ENCODE measurements at places on chromosomes 3 and 15. TPM values are rescaled to one million over a fixed set of nuclear protein-coding genes. Genes with fewer than 3 reads are reported as not detected.

The ZNF717 gene
- 13.7 TPM for total RNA-seq

The FAM107A gene
- total RNA-seq, result not detected

The KLHL40 gene
- not detected for total RNA-seq

The TMA7 gene
- 233 TPM for total RNA-seq

The INKA1 gene
- 1.8 TPM for total RNA-seq

DNA sequence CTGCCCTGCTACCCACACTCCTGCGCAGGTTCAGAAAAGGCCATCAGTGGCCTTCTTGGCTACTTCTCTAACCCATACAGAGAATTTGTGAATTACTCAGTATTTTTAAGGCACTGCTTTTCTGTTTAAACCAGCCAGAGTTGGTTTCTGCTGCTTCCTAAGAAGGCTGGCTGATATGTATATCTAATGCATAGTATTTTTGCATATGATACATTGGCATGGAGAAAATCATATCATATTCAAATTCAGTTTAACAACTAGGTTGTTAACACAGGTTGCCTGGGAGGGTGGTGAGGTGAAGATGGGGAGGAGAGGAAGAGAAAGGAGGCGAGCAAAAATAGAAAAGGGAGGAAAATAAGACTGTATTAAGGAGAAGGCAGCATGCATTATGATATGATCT lies 132.8 kb upstream of the ADPGK start:
- H3K4me3 ChIP-seq, result no peak overlapping the region
- H3K36me3 ChIP-seq, result no peaks in the 10 kb centered on the region
- H3K4me1 ChIP-seq, result no peaks in the 10 kb centered on the region

- H3K4me3 ChIP-seq, result no peak overlapping the region
- H3K27me3 ChIP-seq, result no peaks in the 10 kb centered on the region
- DNase-seq, result no peak
- no peaks in the 10 kb centered on the region for H3K4me1 ChIP-seq
- H3K36me3 ChIP-seq, result no peaks in the 10 kb centered on the region
Measured at GRCh38 chr3:34782871-34783270, 856.5 kb upstream of the ARPP21 start.

DNA sequence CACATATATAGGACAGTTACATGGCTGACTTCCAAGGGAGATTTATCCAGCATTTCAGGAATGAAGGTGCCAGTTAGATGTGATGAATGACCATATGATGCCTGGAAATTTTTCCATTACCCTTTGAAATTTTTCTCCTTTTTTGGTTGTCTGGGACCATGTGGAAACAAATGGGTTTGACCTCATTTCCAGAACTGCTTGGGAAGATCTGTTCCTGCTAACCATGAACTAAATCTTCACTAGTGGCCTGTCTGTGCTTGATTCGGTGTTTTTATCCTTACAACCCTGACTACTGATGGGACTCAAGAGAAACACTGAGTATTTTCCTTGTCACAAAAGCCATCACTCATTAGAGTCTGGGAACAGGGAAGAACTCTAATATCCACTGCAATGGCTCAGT lies 409.4 kb downstream of the PDCD6IP start:
- DNase-seq, result no peak
- no peaks in the 10 kb centered on the region for H3K4me1 ChIP-seq
- no peaks in the 10 kb centered on the region for H3K36me3 ChIP-seq
- no peaks in the 10 kb centered on the region for H3K27me3 ChIP-seq
- no peak overlapping the region for H3K27ac ChIP-seq
- H3K4me3 ChIP-seq, result no peak overlapping the region

DNA sequence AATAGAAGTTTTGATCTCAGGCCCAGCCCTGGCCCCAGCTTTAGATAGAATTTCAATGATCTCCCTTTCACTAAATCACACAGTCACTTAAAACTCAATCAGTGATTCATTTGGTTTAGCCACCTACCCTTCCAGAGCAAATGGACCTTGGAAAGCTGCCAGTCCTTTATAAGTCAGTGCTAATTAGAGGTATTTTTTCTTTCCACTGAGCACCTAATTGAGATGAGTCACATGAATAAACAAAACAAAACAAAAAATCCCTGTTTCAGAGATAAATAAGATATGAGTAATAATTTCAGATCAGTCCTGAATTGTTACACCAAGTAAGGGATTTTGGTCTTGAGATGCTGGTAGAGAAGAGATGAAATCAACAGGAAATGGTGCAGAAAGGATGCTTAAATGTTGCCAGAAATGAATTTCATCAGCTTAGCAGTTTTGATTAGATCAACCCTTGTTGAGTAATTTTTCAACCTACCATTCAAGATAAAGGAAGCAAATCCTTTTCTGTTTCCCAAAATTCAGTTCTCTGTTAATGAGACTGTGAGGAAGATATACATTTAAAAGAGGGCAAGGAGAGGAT lies 352.0 kb upstream of the COL8A1 start:
- H3K4me1 ChIP-seq, result no peaks in the 10 kb centered on the region
- no peak for DNase-seq
- no peak overlapping the region for H3K27ac ChIP-seq
- H3K4me3 ChIP-seq, result no peak overlapping the region
